Activated naive CD8-positive, alpha-beta T cell treated with anti-CD3 and anti-CD28 coated beads, Interleukin-2, amount 10 ng/mL, durations not matched to agents 7 days and 5 days (primary cell): ENCODE measurements at places on chromosomes 4 and X. TPM values are rescaled to one million over a fixed set of nuclear protein-coding genes. Genes with fewer than 3 reads are reported as not detected.

DNA sequence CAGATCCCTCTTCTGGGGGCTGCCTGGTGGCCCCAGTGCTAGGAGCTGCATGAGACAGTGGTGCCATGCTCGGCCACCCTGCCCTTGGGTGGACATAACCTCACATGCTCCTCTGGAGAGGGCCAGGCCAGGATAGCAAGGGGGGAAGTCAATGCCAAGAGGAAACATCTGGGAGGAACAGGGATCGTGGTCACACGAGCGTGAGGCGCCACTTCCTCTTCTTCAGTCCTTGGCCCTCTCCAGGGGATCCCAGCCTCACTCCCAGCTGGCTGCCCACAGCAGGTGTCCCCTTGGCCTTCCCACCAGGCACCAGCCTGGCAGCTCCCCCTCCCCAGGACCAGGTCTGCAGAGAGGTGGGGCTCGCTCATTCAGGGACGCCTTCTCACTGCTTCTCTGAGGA is 28.6 kb downstream of the TBC1D14 start:
- H3K4me3 ChIP-seq, result no peak overlapping the region
- H3K4me1 ChIP-seq, result peaks cover 41% of the 10 kb centered on the region
- peaks cover 18% of the 10 kb centered on the region for H3K36me3 ChIP-seq
- no peak overlapping the region for H3K27ac ChIP-seq

DNA sequence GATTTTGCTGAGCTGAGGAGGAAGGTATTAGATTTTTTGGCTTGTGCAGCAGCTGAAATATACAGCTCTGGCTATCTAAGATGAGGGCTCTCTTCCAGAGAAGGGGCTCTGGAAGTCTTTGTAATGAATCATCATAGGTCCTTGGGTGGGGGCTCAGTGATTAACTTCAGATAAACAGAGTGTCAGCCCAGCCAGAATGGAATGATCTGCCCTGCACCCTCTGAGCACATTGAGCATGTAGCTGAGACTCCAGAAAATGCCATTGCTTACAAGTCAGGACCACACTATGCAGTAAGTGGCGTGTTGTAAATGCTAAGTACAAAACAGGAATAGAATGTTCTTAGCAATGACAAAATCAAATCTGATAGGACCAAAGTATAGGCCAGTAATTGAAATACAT is 836.0 kb downstream of the PDHA2 start:
- no peaks in the 10 kb centered on the region for H3K27me3 ChIP-seq
- no peaks in the 10 kb centered on the region for H3K36me3 ChIP-seq
- no peak overlapping the region for H3K4me3 ChIP-seq
- no peaks in the 10 kb centered on the region for H3K4me1 ChIP-seq
- H3K27ac ChIP-seq, result no peak overlapping the region

- H3K27me3 ChIP-seq, result no peaks in the 10 kb centered on the region
- no peak overlapping the region for H3K4me3 ChIP-seq
- peaks cover 46% of the 10 kb centered on the region for H3K36me3 ChIP-seq
- DNase-seq, result no peak
These were observed 6.5 kb downstream of the CENPU start for GRCh38 chr4:184727430-184727829.

- no peak overlapping the region for H3K4me3 ChIP-seq
- peaks cover 13% of the 10 kb centered on the region for H3K27me3 ChIP-seq
These were observed 165.1 kb downstream of the SLIT2 start for GRCh38 chr4:20416800-20417199.

DNA sequence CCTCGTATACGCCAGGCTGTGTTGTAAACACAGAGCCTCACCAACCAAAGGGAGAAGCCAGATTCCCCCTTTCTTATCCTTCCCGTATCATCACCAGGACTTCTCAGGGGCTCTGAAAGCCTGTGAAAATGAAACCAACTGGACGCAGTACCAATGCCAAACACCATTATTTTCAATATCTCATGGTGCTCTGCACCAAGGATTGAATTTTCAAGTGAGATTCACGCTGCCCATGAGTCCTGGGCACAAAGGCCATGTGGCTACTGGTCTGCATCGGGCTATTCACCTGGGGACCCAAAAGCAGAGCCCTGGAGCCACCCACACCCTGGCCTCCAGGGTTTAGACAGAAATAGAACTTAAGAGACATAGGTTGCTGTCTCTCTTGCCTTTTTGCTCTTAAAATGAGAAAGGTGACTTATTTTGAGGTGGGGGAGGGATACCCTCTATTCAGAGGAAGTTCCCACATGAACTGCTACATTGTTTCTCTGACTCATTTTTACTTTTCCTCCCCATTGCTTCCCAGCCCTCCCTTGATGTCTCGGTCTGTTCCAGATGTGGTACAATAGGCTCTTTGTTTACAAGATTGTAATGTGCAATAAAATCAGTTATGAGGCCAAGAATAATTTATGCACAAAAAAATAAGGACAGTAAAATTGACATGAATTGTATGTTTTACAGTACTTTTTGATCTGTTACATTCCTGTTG is 55.4 kb downstream of the MAML3 start:
- H3K4me1 ChIP-seq, result peaks cover 76% of the 10 kb centered on the region
- H3K4me3 ChIP-seq, result no peak overlapping the region
- peaks cover 8% of the 10 kb centered on the region for H3K36me3 ChIP-seq
- no peak for DNase-seq

DNA sequence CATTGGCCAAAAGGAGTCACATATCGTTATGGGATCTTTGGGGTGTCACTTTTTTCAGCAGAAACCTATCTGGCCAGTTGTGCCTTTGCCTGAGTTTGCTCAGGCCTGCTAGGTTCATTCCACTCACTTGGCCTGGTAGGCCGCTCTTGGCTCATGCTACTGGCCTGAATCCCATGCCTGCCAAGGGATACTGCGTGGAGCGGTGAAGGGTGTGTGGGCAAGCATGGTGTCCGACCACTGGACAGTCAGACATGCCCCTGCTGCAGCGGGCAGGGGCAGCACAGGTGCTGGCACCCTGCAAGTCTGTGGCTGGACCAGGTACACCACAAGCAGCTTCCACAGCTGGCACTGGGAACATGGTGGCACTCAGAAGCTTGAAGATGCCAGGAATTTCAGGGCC is 11.3 kb upstream of the PPM1K start:
- no peaks in the 10 kb centered on the region for H3K27me3 ChIP-seq
- H3K4me1 ChIP-seq, result peaks cover 8% of the 10 kb centered on the region
- no peak overlapping the region for H3K27ac ChIP-seq
- DNase-seq, result no peak

Gene DMRTC1
- total RNA-seq, result 0.28 TPM

GRCh38 chr4:165443276-165443675 is 64.5 kb downstream of the CPE start:
- H3K27me3 ChIP-seq, result peaks cover 6% of the 10 kb centered on the region
- no peak overlapping the region for H3K27ac ChIP-seq
- no peak overlapping the region for H3K4me3 ChIP-seq
- no peak for DNase-seq

- H3K4me3 ChIP-seq, result no peak overlapping the region
- peaks cover 8% of the 10 kb centered on the region for H3K36me3 ChIP-seq
These were observed 107.2 kb downstream of the SPRY1 start for GRCh38 chr4:123503698-123504363.

DNA sequence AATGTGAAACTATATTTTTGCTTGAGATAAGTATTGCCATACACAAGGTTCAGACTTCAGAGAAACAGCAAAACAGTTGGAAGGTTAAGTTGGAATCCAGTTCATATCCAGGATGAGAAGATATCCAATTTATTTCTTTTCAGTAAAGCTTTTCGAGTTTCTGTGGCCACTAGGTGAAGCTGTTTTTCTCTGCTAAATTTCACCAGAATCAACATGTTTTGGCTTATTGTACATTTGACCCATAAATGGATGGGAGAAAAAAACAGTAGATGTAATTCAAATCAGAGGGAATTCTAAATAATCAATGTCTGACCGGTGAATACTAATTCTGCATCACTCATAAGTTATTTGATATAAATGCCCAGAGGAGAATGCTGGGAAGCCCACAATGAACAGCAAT is 9.1 kb upstream of the METTL14 start:
- no peaks in the 10 kb centered on the region for H3K27me3 ChIP-seq
- no peak for DNase-seq
- H3K4me1 ChIP-seq, result no peaks in the 10 kb centered on the region
- no peak overlapping the region for H3K27ac ChIP-seq
- H3K4me3 ChIP-seq, result no peak overlapping the region

Gene SPATA4
- not detected for total RNA-seq

Gene SLC4A4
- 3.7 TPM for total RNA-seq

Gene RNF150
- total RNA-seq, result not detected

Gene EMD
- total RNA-seq, result 66.1 TPM

Gene FATE1
- not detected for total RNA-seq

DNA sequence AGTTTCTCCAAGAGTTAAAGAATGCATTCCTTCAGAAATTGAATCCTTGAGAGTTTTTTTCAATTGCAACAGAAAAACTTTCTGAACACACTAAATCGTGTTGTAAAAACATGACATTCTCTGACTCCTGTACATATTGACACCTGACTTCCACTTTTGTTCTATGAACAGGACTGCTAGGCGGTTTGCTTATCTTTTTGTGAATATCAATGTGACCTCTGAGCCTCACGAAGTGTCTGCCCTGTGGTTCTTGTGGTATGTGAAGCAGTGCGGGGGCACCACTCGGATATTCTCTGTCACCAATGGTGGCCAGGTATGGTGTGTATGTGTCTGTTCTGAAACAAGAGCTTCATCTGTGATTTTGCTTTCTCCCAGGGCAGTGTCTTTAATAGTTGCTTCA is 71.9 kb downstream of the MAOA start:
- H3K36me3 ChIP-seq, result no peaks in the 10 kb centered on the region
- H3K4me1 ChIP-seq, result peaks cover 2% of the 10 kb centered on the region
- H3K27me3 ChIP-seq, result peaks cover 2% of the 10 kb centered on the region
- H3K27ac ChIP-seq, result no peak overlapping the region
- no peak overlapping the region for H3K4me3 ChIP-seq
- DNase-seq, result no peak

DNA sequence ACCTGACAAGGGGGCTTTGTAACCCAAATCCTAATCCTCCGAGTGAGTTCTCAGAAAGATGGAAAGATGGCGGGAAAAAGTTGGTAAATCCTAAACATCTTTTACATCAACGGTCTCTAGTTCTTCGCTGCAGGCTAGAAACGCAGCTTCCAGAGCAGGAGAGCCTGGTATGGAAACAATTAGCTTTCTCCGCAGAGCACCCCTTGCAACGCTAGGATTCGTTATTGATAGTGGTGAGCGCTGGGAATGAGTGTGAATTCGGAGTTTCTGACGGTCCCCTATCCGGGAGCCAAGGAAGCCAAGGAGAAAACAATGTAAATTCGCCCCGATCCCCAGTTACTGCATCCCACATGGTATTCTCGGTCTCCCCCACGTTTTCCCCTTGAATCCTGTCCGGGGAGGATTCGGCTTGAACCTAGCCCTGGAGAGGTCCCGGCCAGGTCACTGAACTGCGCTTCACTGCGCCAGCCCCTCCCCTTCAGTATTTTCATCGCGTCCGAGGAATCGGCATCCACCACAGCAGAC is 4.7 kb upstream of the NEUROG2 start:
- H3K27me3 ChIP-seq, result peaks cover 88% of the 10 kb centered on the region
- H3K4me1 ChIP-seq, result peaks cover 49% of the 10 kb centered on the region
- H3K27ac ChIP-seq, result no peak overlapping the region

DNA sequence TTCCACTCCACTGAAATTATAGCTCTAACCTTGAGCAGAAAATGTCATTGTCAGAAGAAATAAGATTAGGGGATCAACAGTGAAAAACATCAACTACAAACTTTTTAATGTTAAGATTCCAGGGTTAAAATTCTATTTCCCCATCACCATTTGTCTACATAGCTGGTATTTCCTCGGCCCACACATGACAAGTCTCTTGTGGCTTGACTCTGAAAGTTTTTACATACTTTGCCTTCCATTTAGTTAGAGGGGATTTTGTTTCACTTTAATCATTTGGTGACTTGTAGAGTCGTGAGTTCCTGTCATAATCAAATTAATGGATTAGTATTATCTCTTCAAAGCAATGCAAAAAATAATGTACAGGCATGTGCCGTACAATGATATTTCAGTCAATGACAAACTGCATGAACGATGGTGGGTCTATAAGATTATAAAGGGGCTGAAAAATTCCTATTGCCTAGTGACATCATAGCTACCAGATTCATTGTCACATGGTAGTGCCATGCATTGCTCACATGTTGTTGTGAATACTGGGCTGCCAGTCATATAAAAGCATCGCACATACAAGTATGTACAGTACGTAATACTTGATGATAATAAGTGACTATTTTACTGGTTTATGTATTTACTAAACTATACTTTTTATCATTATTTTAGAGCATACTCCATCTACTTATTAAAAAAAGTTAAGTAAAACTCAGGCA is 72.0 kb downstream of the ING2 start:
- H3K36me3 ChIP-seq, result no peaks in the 10 kb centered on the region
- peaks cover 3% of the 10 kb centered on the region for H3K4me1 ChIP-seq
- H3K27me3 ChIP-seq, result no peaks in the 10 kb centered on the region

DNA sequence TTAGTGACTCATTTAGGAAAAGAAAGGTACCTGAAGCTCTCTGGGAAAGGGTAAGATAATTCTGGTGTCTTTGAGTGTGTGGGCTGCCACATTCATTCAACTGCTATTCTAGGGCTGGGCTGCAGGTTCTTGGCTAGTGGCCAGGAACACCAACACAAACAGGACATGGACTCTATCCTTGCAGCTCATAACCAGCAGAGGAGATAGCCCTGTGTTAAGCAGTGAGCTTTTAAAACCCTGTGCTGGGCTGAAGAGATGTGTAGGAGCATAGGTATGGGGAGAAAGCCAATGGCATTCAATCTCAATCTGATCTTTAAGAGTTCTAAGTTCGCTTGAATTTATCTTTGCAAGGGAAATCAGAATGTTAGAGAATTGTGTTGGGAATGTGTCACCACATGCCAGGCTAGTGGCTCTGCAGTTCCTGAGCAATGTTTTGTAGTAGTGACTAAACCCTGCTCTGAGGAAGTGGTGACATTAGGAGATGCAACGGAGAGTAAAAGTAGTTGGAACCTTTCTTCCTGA is 39.2 kb downstream of the SGMS2 start:
- DNase-seq, result no peak
- H3K27me3 ChIP-seq, result peaks cover 8% of the 10 kb centered on the region
- no peaks in the 10 kb centered on the region for H3K4me1 ChIP-seq
- no peak overlapping the region for H3K4me3 ChIP-seq
- no peaks in the 10 kb centered on the region for H3K36me3 ChIP-seq

DNA sequence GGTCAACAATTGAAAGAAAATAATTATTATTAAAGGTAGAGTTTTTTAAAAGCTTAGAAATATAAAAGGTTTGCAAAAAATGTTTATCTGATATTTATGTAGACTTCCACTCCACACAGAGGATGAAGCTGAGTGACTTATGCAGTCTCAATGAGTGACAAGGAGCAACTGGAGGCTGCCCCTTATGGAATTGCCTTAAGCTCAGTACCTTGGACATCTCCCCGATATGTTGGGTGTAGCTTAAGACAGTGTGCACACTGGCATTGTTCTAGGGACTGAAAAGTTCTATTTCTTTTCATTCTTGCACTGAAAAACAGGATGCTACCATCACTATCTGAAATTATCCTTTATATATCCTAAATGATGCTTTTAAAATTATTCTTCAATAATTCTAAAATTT is 292.1 kb downstream of the PRDM5 start:
- no peaks in the 10 kb centered on the region for H3K4me1 ChIP-seq
- no peaks in the 10 kb centered on the region for H3K27me3 ChIP-seq
- no peak overlapping the region for H3K27ac ChIP-seq
- no peak overlapping the region for H3K4me3 ChIP-seq
- H3K36me3 ChIP-seq, result no peaks in the 10 kb centered on the region
- DNase-seq, result no peak

- H3K27me3 ChIP-seq, result no peaks in the 10 kb centered on the region
- no peak overlapping the region for H3K27ac ChIP-seq
- no peaks in the 10 kb centered on the region for H3K4me1 ChIP-seq
- no peaks in the 10 kb centered on the region for H3K36me3 ChIP-seq
These were observed 28.4 kb downstream of the MAGEB16 start for GRCh38 chrX:35826503-35826902.

Gene FGF13
- not detected for total RNA-seq

GRCh38 chr4:25154594-25155265 is 5.5 kb downstream of the SEPSECS start:
- peaks cover 10% of the 10 kb centered on the region for H3K4me1 ChIP-seq
- no peak overlapping the region for H3K27ac ChIP-seq
- no peak for DNase-seq
- H3K4me3 ChIP-seq, result no peak overlapping the region
- no peaks in the 10 kb centered on the region for H3K27me3 ChIP-seq
- H3K36me3 ChIP-seq, result peaks cover 12% of the 10 kb centered on the region
